ENCODE measurements at places on chromosomes 4 and X.

- DNase-seq: no peak
These were observed 50.9 kb downstream of the NFKB1 start for GRCh38 chr4:102551958-102552565.

DNA sequence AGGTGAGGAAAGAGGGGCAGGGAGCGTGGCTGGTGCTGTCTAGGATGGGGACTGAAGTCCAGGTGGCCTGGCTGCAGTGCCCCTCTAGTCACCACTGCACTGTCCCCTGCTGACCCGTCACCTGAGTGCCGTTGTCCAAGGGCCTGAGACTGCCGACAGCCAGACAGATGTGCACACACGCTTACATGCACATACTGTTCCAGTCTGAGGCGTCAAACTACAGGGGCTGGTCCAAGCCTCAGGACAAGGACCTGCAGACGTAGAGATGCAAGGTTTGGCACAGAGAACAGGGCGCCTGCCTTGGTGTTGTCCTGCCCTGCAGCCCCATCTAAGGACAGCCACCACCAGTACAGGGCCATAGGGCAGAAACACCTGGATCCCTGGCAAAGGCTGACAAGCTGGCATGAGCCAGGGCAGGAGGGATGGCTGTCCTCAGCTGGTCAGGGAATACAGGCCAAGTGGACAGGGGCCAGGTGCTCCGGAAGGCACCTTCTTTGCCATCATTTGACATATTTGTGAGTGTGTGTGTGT, 1.7 kb downstream of the SLC2A9 start:
- DNase-seq: no peak

DNA sequence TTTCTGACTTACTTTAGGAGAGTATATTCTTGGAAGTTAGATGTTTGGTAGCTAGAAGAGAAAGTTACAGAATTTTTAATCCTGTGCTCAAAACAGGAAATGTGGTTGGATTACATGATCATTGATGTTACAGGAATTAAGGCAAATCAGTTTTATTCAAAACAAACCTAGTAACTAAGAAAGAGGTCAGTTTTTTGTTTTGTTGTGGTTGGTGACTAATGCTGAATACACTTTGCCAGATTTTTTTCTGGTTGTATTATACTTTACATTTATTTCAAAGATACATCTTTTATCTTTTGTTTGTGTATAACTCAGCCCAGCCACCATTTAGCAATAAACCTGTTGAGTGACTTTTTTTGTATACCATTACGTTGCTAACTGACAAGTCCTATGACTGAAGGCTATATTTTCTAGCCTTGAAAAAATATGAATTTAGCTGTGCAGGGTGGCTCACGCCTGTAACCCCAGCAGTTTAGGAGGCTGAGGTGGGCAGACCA, 116.7 kb downstream of the KLHL8 start:
- DNase-seq: peak; percentile 44

DNA sequence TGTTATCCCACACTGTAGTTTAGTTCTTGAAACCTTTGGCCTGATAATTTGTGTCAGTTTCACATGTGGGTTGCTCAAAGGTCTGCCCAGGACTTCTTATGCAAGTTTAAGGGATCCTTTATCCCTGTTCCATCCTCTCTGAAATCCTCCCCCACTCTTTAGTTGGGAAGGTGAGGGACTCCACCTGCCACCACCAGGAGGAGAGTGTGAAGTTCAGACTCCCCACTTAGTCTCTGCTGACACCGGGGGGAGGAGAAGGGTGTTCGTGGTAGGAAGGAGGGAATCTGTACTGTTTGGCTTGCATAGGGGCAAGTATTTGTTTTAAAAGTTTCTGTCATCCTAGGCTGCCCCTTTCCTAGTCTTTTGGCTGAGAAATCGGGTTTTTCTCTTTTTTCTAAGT, 211.8 kb downstream of the PPP4R3C start:
- no peak for DNase-seq

DNA sequence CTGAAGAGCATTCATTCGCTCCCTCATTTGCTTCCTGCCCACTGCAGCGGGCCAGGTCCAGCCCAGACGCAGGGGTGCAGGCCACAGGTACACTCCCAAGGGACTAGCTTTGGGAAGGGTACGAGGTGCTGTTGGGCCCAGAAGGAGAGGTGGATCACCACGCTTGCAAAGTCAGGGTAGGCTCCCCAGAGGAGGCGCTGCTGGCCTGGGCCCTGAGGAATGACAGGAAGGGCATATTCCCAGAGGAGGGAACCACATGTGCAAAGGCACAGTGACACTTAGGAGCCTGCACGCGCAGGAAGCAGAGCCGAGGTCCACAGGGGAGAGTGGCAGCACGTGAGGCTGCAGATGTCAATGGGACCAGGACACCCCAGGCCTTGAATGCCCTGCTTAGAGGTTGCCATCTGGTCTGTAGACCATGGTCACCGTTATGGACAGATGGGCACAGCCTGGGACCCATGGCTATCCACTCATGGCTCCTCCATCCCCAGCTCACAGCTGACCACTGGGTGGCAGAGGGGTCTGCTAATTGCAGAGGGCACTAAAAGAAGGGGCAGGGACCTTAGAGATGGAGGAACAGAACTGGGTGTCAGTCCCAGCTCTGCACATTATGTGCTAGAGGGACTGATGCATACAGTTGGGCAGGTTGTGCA, 7.9 kb downstream of the HTRA3 start:
- DNase-seq: no peak

- no peak for DNase-seq
These were observed 371.9 kb upstream of the NWD2 start for GRCh38 chr4:36872679-36873078.
